Left colon (tissue), 2 donors: ENCODE measurements at places on chromosomes 6 and 20. TPM values are rescaled to one million over a fixed set of nuclear protein-coding genes. Genes with fewer than 3 reads are reported as not detected.
A peak's percentile ranks its signal among the peaks of the same experiment; 100 is the strongest.

GRCh38 chr6:32173051-32173727 is 2.7 kb downstream of the AGPAT1 start:
- DNase-seq, result no peak

DNA sequence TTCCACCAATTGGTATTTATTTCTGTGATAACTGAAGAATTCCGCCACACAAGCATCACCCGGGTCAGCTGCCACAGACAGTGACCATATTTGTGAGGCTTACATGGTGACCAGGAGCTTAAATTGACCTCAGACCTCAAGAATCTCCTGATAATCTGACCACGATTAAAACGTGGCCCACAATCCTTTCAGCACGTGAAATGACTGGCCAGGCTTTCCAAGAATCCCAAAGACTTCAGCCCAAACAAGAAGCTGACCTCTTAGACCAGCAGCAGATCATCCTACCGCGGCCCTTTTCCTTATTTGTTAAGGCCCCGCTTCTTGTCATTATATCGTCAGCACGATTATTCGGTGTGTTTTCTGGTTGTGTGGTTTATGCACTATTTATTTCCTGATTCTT is 45.6 kb upstream of the CD93 start:
- DNase-seq, result no peak

GRCh38 chr6:74066168-74066871 is 370.3 kb downstream of the CD109 start:
- no peak for DNase-seq

DNA sequence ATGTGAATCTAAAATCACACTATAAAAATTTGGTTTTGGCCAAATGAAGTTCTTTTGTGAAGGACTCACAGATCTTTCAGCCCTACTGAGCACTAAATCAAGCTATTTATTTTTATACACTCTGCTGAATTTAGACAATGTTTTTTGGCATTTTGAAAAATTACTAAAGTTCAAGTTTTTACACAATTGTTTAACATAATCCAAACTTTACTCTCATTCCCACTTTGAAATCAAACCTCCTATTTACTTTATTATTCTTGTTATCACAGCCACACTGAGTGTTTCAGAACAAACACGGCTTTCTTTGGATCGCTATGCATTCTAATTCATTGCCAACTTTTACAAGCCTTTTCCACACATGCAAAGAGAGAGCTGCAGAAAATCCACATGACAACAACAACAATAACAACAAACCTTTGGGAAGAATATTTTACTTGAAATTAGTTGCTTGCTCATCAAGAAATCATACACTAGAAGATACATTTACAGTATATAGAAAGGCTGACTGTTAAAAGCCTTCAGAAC is 49.1 kb upstream of the TMEM30A start:
- no peak for DNase-seq

DNA sequence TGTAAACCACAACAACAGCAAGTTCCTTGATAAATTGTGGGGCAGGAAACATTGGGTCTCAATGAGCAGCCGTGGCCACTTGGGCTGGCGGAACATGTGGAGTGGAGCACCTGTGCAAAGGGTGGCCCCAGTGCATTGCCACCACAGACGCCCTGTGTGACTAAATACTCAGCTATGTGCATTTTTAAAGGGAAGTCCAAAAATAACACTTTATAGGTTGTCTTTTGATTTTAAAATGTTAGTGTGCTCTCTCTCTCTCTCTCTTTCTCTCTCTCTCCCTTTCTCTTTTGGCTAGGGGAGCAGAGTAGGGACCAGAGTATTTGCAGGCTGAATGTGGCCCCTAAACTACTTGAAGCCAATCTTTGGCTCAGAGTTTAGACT is 236.3 kb downstream of the BCAS1 start:
- no peak for DNase-seq

GRCh38 chr6:145015739-145016558 is 719.4 kb downstream of the EPM2A start:
- DNase-seq, result no peak

DNA sequence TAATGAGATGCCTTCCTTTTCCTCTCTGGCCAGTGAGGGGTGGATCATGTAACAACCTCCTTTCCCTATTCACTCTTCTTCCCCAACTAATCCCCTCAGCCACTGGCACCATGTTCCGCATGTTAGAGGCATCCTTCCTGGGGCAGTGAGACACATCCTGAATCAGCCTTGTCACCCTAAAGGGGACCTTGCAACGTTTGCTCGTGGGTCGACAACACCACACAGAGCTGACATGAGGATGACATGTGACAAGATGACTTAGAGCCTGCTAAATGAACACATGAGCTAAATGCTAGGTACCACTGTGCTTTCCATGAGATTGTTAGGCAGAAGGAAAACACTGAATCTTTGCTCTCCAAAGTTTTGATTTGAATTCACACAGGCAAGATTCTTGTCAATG is 129.2 kb downstream of the ATXN1 start:
- DNase-seq, result no peak

GRCh38 chr6:26012061-26012460 is 49.5 kb downstream of the TRIM38 start:
- no peak for DNase-seq

DNA sequence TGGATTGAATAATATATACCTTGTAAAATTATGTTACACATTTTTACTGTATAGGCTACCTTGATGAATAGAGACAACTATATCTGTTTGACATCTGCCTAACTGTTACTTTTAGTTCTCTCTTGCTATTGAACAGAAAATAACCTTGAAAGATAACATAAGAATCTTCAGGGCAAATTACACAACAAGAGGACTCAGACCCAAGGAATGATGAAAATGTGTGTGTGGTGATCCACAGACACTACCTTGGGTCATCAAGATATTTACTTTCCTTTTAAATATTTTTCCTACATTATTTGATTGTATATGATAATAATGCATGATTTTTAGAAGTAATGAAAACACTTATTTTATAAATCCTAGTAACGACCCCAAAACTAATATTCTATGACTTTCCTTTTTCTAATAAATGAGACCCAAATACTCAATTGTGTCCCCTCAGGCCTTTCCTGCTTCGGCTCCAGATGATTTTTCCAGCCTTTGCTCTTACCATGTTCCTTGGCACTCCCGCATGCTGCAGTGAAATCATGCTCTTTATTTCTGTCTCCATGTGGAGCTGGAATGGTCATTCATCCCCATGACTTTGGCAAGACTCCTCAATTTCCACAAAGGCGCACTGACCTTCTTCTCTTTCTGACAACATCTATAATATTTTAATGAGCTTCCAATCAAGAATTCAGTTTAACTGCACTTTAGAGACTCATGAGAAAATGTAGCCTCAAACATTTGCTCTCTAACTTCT is 187.6 kb downstream of the EPM2A start:
- no peak for DNase-seq

- no peak for DNase-seq
These were observed 104.9 kb upstream of the NXT1 start for GRCh38 chr20:23245553-23246181.

- DNase-seq, result no peak
These were observed 125.5 kb downstream of the THEMIS start for GRCh38 chr6:127775371-127775770.

- DNase-seq, result no peak
These were observed 8.8 kb upstream of the METTL24 start for GRCh38 chr6:110366975-110367374.

- DNase-seq, result no peak
These were observed 49.4 kb downstream of the TMC2 start for GRCh38 chr20:2585811-2586210.

DNA sequence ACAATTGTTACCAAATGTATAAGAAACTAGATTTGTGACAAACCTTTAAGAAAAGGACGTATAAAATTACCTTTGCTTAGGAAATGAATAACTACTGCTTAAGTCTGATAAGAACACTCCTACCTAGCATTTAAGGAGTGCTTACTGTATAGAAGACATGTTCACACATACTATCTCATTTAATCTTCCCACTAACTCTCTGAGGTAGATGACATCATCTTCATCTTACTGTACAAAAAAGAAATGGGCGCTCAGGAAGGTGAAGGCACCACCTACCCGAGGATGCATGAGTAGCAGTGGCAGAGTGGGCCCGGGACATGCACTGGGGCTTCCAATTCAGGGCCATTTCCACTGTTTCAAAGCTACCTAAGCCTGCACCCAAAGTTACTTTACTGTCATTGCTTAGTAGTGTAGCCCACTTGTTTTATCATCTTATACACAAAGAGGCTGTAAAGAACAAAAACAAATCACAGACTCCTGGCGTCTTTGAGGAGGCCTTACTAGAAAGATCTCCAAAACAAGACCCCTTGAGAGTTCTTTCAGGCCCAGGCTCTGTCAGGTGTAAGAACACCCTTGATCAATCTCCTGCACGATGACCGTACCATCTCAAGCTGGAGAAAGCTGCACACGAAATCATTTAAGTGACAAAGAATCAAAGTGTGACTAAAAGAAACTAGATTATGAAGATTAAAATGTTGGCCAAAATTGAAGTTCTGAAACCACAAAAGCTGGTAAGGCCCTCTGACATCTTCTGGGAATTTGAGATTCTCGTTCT is 128.0 kb downstream of the INSM1 start:
- DNase-seq, result no peak

- DNase-seq, result no peak
These were observed 49.2 kb downstream of the RNF144B start for GRCh38 chr6:18436341-18436740.

DNA sequence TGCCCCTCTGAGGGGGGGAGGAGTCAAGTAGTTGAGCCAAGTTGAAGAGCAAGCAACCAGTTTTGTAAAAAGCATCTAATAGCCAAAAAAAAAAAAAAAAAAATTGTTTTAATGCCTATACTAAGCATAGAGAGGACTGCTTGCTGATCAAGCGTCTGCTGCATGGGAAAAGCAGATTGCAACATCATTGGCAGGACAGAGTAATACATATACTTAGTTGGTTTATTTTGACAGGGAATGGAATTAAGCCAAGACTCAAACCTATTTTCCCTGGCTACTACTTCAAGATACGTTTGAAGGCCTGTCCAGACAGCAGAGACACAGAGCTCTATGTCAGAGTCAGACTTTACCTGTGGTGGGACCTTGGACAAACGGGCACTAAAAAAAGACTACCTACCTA is 120.5 kb downstream of the RTN4IP1 start:
- DNase-seq, result no peak

- DNase-seq, result no peak
These were observed 79.9 kb downstream of the THBS2 start for GRCh38 chr6:169173532-169174268.

- no peak for DNase-seq
These were observed 42.0 kb downstream of the IRAK1BP1 start for GRCh38 chr6:78909391-78909790.

DNA sequence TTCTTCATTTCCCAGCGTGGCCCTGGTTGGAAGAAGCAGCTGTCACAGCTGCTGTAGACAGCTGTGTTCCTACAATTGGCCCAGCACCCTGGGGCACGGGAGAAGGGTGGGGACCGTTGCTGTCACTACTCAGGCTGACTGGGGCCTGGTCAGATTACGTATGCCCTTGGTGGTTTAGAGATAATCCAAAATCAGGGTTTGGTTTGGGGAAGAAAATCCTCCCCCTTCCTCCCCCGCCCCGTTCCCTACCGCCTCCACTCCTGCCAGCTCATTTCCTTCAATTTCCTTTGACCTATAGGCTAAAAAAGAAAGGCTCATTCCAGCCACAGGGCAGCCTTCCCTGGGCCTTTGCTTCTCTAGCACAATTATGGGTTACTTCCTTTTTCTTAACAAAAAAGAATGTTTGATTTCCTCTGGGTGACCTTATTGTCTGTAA is 292.7 kb downstream of the ESR1 start:
- no peak for DNase-seq

- DNase-seq, result peak; percentile 81
These were observed 2.1 kb downstream of the CTSZ start for GRCh38 chr20:59004763-59005522.

- no peak for DNase-seq
These were observed 29.0 kb downstream of the HFE start for GRCh38 chr6:26116267-26116666.

Gene C2
- total RNA-seq, result 18.2 TPM

Gene BPI
- total RNA-seq, result not detected

Gene RRP36
- 45.8 TPM for total RNA-seq

Gene TULP1
- total RNA-seq, result not detected

Gene UST
- 4.6 TPM for total RNA-seq

Gene GHRH
- not detected for total RNA-seq

Gene THEMIS
- 0.67 TPM for total RNA-seq

Gene LY6G5B
- total RNA-seq, result 8.7 TPM

Gene DEFB116
- total RNA-seq, result not detected

Gene SLC35D3
- total RNA-seq, result 0.28 TPM

Gene DPPA5
- total RNA-seq, result not detected

Gene APCDD1L
- total RNA-seq, result 0.50 TPM
